ENCODE measurements at places on chromosomes 13 and 19.

- no peak for DNase-seq
Observed at GRCh38 chr19:35774274-35775045, 904 bp upstream of the ARHGAP33 start.

DNA sequence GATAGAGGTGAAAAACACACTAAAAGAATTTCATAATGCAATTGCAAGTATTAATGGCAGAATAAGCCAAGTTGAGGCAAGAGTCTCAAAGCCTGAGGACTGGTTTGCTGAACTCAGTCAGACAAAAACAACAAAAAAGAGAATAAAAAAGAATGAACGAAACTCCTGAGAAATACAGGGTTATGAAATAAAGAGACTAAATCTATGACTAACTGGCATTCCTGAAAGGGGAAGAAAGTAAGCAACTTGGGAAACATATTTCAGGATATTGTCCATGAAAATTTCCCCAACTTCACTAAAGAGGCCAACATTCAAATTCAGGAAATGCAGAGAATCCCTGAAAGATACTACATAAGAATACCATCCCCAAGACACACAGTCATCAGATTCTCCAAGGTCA lies 47.8 kb downstream of the UBL3 start:
- no peak for DNase-seq

- no peak for DNase-seq
Observed at GRCh38 chr19:522726-523125, 8.8 kb upstream of the CDC34 start.

- DNase-seq: no peak
Observed at GRCh38 chr19:18155095-18156087, 2.4 kb downstream of the PIK3R2 start.

GRCh38 chr19:11269408-11269807 lies 7.1 kb upstream of the DOCK6 start:
- DNase-seq: no peak

GRCh38 chr13:51148952-51149573 lies 38.0 kb upstream of the C13orf42 start:
- DNase-seq: no peak

DNA sequence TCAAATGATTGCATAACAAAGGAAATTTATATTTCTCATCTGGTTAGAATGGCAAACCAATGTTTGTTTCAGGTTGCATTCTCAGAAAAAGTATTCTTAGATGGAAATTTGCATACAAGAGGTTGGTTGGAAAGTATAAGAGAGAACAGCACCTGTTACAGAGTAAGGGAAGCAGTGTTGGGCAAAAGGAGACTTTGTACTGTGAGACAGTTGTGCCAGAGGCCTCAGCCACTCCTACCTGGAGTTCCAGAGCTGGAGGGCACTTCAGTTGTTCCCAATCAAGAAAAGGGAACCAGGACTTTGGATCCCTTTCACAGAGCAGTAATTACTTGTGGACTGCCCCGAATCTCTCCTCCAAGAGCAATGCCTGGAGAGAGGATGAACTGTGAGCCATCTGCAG lies 81.8 kb downstream of the SPRY2 start:
- DNase-seq: no peak

- DNase-seq: no peak
Observed at GRCh38 chr19:5545984-5546383, 21.8 kb downstream of the TINCR start.

DNA sequence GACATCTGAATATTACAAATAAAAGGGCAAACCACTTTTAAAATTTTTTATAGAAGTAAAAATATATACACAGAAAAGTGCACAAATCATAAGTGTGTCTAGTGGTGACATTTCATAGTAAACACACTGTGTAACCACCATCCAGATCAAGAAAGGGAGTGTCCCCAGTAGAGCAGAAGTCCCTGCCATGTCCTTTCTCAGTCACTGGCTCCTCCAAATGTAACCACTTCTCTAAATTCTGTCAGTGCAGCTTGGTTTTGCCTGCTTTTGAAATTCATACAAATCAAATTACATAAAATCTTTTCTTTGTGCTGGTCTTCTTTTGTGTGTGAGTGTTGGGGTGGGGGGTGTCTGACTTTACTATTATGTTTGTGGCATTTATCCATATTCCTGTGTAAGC lies 116.5 kb downstream of the RBM26 start:
- no peak for DNase-seq
